ENCODE measurements at places on chromosomes 6 and 20.

DNA sequence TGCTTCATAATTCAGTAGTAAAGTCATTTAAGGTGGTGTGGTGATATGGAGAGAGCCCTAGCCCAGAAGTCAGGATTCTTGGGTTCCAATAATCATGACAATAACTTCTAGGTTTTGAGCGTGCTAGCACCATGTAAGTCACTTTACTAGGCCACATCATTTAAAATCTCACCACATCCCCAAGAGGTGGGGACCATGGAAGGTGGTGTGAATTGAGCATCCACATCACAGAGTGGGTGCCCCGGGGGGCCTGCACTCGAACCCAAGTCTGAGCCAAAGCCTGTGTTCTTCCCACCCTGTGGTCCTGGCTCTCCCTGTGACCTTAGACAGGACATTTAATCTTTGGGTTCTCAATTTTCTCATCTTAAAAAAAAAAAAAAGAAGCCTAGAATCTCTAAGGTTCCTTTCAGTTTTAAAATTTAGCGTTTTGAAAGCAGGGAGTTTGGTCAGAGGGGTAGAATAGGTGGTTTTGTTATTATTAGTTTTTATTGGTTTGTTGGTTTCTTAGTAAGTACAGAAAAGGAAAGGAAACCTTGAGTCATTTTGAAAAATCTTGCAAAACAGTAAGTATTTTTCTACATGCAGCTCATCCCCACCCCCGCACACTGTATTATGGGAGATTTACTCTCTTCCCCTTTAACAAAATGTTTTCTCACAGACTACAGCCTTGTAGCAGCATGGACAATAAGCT is 26.4 kb downstream of the ARMC2 start:
- no peak for DNase-seq

DNA sequence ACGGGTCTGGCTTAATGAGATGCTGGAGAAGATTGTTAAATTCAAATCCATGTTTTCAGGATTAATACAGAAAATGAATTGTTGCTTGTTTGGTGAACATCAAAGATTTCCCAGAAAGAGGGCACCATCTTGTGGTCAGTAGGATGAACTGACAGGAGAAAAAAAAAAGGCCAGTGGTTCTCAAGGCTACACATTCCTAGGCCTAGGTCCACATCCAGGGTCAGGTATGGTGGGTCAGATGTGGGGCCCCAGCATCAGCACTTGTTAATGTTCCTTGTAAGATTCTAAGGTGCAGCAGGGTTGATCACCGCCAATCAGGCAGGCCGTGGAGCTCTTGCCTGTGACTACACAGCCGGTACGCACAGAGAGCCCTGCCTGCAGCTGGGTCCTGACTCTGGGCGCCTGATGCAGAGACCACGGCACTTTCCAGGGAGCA is 34.0 kb upstream of the FOXO3 start:
- no peak for DNase-seq

DNA sequence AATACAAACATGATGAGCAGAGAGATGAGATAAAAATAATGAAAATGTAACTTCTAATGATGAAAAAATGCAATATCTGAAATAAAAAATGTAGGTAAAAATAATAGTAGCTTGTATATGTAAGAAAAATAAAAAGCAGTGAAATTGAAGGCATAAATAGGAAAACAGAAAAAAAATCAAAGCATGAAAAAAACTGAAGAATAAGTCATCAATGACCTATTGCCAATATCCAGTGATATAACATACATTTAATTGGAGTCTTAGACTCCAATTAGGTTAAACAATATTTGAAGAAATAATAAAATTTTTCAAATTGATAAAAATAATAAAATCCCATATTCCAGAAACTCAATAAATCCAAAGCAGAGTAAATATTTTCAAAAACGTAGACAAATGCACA is 114.0 kb upstream of the HDGFL1 start:
- DNase-seq, result no peak

GRCh38 chr6:97427648-97428047 is 144.6 kb upstream of the MMS22L start:
- no peak for DNase-seq

DNA sequence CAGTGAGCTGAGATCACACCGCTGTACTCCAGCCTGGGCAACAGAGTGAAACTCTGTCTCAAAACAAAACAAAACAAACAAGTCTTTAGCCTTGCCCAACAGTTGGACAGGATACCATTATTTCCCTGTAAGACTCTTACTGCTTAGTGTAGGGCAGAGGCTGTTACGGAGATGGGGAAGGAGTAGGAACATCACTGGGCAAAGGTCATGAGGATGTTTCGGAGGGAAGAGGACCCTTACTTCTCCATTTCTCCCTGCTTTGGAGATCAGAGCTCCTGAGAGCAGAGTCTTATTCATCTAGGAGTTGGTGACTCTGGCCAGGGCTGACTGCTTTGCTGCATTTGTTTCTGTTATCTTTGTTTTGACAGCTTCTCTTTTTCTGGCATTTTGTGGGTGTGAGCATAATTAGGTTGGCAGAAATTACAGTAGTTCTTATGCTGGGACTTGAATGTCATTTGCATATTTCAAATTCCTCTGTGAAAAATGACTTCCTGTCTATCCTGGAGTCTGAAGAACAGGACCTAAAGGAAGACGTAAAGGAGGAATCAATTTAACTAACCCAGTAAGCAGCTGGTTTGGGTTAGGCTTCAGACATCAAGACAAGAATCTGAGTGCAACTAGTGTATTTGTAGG is 89.0 kb downstream of the CDS2 start:
- no peak for DNase-seq

All from stimulated activated CD4-positive, alpha-beta T cell treated with anti-CD3 and anti-CD28 coated beads, Interleukin-1b, Interleukin-23, amount 100 ng/mL, for 1 hour (primary cell).